ENCODE measurements at places on chromosomes 7 and 10. TPM values are rescaled to one million over a fixed set of nuclear protein-coding genes. Genes with fewer than 3 reads are reported as not detected.
A peak's percentile ranks its signal among the peaks of the same experiment; 100 is the strongest.

GRCh38 chr7:133582766-133583523 lies 330.1 kb downstream of the EXOC4 start:
- DNase-seq: peak; percentile 83

DNA sequence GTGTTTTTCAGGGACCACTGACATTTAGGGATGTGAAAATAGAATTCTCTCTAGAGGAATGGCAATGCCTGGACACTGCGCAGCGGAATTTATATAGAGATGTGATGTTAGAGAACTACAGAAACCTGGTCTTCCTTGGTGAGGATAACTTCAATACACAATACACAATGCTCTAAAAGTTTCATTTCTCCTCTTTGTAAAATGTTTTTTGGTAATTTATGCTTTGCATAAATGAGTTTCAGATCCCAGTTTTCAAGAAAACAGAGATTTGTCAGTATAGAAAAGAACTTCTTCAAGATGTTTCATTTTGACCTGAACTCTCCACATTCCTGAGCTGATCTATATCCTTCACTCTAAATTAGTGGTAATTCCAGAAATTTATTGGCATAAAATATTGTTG lies 14.2 kb downstream of the ZNF92 start:
- DNase-seq: no peak

The MBL2 gene
- total RNA-seq: not detected

- DNase-seq: no peak
Measured at GRCh38 chr10:102491136-102491535, 11.4 kb downstream of the ACTR1A start.

GRCh38 chr10:8133146-8133545 lies 78.7 kb downstream of the GATA3 start:
- peak; percentile 19 for DNase-seq

- DNase-seq: no peak
Measured at GRCh38 chr7:45446195-45446944, 127.8 kb upstream of the ADCY1 start.

The PHYHIPL gene
- total RNA-seq: 0.06 TPM

The TMEM60 gene
- total RNA-seq: 38.2 TPM

DNA sequence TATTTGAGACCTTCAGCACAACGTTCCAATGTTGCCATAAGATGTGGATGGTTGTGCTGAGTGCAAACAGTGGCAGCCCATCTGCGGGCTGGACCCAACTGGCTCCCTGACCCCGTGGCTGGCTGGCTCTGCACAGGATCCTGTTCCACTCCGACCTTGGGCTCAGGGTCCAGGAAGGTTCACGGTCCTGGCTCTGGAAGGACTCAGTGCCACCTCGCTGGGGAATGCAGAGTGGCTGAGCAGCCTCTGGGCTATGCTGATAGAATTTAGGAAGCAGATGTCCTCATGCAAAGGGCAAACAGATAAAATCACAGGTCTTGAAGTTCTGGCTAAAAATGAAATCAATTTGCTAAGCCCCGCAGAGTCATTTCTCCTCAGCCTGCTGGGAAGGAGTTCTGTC lies 171.6 kb downstream of the PIP4K2A start:
- no peak for DNase-seq

The IL2RA gene
- not detected for total RNA-seq

The IPMK gene
- total RNA-seq: 7.6 TPM

DNA sequence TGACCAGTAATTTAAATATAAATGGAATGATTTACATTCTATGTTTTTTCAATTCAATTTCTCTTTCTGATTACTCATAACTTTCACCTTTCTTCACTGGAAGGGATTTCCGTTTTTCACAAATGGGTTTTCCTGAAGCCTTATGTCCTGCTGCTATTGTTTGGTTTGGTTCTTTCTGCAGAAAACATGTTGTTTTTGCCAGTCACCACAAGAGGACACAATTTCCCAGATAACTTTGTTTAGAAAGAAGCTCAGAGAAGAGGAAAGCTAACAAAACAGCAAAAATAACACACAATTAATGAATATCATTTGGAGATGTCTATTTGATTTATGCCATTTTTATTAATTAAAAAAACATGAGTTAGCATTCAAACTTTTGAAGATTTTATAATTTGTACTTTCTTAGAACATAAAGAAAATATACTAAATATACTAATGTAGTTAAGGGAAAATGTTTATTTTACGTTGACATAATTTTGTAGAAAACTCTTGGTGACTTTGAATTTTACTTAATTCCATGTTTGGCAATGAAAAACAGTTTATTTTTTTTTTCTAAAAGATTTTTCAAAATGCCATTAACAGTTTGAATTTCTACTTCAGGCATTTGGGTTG lies 4.6 kb upstream of the TWIST1 start:
- DNase-seq: peak; percentile 89

DNA sequence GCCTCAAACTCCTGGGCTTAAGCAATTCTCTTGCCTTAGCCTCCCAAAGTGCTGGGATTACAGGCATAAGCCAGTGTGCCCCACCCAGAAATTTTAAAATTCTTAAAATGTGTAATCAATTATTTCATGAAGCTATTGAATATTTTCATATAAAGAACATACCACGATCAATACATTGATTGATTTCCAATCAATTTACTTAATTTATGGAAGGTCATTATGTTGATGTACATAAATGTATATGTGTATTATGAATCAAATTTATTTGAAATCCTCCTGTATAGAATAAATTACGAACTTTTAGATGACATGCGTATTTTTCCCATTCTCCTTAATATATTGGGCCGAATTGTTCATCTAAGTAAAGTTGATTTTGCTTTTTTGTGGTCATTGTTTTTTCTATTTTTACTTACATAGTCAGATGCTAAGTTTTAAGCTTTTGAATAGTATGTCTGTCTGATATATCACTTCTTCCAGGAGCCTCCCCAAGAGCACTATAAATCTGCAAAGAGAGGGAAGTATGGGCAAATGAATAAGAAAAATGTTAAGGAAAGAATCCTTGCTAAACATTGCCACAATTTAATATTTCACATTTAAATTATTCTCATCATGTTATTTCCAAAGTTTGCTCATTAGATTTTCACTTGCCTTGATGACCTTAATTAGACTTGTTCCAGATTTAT lies 35.3 kb downstream of the SKIDA1 start:
- DNase-seq: no peak

- DNase-seq: peak; percentile 2
Measured at GRCh38 chr7:45626441-45627430, 52.6 kb downstream of the ADCY1 start.

The C10orf88 gene
- total RNA-seq: 16.9 TPM

DNA sequence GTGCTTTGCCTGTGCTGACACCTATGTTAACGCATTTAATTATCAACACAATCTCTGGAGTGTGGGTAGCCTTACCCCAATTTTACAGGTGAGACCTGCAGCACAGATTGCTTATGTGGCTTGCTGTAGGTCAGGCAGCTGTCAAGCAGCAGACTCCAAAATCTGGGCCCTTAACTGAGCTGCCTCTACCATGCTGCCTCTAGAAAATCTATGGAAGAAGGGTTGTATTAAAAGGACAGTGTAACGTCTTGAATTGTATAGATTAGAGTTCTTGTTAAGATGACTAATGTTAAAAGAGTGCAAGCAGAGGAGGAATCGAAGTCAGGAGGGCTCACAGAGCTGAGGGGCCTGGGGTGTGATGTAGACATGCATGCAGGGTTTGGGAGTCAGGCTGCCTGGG lies 1.2 kb upstream of the PON3 start:
- DNase-seq: no peak

The OR2A42 gene
- total RNA-seq: not detected

DNA sequence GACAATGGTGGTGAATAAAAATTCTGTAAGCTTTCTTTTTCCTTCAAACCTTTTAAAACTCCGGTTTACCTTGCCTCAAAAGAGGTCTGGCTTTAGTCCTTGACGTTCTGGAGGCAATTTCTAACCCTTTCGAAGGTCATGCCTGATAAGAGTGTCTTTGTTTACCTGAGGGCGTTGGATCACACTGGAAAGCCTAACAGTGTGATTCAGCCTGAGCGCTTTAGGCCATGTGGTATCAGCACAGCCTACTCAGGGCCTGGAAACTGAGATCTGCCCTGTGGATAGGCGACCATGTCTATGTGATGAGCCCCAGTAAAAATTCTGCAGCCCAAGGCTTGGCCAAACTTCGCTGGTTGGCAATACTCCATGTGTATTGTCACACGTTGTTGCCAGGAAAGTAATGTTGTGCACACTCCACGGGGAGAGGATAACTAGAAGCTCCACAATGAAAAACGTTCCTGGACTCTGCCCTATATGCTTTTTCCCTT lies 10.7 kb downstream of the CCDC6 start:
- no peak for DNase-seq

GRCh38 chr7:107953924-107954303 lies 49.0 kb downstream of the LAMB1 start:
- no peak for DNase-seq

- peak; percentile 72 for DNase-seq
Measured at GRCh38 chr7:123639631-123640030, 16.0 kb upstream of the LMOD2 start.

The LRRC18 gene
- total RNA-seq: not detected

The SPDYE16 gene
- total RNA-seq: not detected

DNA sequence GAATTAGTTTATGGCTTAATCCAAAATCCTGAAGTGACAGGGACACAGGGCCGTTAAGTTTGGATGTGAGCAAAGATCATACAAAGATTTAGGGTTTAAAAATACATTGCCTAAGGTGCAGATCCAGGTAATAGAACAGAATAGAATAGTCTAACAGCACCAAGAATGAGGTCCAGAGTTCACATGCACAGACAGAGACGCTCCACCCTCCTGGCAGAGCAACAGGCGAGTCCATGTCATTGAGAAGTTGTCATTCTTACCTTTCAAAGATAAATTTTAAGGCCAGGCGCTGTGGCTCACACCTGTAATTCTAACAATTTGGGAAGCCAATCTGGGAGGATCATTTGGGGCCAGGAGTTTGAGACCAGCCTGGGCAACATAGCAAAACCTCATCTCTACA lies 209.1 kb upstream of the AUTS2 start:
- DNase-seq: no peak

The PAX4 gene
- total RNA-seq: not detected

DNA sequence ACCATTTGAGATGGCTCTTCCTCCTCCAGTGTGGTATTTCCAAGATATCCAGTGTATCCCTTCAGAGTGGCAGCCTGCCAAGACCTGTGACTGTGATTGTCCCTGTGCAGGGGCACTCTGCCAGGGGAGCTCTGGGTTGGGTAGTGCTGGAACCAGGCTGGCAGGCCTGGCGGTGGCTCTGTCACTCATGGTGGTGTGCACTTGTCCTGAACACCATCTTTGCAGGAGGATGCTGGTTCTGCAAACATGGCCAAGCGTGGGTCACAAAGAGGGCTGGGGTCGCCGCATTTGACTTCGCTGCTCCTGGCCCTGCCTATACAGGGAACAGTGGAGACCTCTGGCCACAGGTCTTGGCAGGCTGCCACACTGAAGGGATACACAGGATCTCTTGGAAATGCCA lies 205.2 kb downstream of the PRPF18 start:
- DNase-seq: no peak

GRCh38 chr10:86661161-86662025 lies 6.9 kb upstream of the LDB3 start:
- no peak for DNase-seq

- DNase-seq: peak; percentile 69
Measured at GRCh38 chr7:80859272-80859970, 59.4 kb downstream of the SEMA3C start.

- no peak for DNase-seq
Measured at GRCh38 chr7:124649397-124650014, 116.1 kb downstream of the GPR37 start.

The PDK4 gene
- 0.46 TPM for total RNA-seq

GRCh38 chr10:35639728-35640401 lies 2.2 kb downstream of the FZD8 start:
- no peak for DNase-seq

The H2BK1 gene
- not detected for total RNA-seq

DNA sequence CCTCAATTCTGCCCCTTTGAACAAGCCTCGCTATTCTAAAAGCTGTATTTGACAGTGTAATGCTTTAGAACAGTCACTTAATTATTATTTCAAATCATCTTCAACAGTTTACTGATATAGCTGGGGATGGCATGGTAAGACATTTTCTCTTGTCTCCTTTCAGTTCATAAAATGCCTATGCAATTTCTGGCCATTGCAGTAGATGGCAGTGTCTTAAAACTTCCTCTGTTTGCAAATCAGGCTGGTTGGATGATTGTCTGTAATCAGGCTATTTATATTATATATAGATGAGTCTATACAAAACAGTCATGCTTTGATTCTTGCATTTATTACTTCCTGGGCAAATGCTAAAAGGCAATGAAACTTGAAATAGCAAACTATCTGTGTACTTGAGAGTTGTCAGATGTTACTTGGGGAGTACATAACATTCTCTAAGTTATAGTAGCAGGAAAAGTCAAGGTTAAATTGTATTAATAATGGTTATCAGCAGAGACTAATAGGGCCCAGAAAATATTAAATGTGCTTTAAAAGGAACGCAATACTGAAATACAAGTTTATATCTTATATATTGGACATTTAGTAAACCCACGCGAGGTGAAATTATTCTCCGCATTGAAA lies 55.5 kb upstream of the LHFPL3 start:
- DNase-seq: peak; percentile 41

The PTF1A gene
- not detected for total RNA-seq

DNA sequence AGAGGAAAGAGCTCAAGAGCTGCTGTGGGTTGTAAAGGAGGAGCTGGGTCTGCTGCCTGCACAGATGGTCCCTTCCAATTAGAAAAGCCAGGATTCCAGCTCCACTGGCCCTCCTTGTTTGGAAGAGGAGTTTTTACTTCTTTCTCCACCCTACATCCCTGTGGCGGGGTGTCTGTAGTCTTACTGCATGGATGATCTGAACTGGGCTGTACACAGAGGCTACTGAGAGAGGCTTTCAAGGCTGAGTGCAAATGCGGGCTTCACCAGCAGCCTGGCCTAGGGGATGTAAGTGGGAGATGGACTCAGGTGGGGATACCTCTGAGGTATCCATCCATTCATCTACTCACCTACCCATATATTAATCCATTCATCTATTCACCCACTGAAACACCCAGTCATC lies 7.1 kb upstream of the CXCL12 start:
- no peak for DNase-seq

The WBP1L gene
- total RNA-seq: 34.4 TPM

The TUBGCP2 gene
- total RNA-seq: 73.9 TPM

DNA sequence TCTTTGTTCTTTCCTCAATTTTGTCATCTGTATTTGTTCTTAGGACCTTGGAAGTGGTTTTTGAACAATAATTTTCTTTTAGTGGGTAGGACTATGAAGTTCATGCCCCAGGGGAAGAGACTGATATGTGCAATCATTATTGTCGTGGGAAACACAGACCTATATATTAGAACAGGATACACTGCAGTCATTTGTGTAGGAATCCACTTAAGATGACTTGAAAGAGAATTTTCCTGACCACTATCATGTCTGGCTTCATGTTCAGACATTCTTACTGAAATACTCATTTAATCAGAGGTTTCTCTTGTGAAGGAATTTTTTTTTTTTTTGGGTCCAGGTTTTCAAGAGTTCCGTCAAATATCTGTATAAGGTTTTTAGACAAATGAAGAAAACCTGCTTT lies 163.6 kb downstream of the SUGCT start:
- peak; percentile 72 for DNase-seq

DNA sequence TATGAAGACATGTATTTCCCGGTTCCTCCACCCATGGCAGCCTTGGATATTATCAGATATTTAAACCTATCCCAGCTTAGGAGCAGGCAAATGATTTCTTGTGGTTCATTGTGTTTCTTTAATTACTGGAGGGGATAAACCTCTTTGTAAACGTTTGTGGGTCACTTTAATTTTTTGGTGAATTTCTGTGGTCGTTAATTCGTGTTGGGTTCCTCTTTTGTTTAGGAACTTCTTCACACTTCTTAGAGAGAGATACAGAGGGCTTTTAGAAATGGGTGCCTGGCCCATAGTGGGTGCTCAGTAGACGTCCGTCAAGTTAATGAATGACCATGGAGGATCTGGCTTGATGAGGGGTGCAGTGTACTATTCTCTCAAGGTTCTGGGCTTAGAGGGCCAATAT lies 27.2 kb upstream of the NUB1 start:
- no peak for DNase-seq
